Fibroblast of upper back skin (primary cell): ENCODE measurements at places on chromosomes 11 and 22.

DNA sequence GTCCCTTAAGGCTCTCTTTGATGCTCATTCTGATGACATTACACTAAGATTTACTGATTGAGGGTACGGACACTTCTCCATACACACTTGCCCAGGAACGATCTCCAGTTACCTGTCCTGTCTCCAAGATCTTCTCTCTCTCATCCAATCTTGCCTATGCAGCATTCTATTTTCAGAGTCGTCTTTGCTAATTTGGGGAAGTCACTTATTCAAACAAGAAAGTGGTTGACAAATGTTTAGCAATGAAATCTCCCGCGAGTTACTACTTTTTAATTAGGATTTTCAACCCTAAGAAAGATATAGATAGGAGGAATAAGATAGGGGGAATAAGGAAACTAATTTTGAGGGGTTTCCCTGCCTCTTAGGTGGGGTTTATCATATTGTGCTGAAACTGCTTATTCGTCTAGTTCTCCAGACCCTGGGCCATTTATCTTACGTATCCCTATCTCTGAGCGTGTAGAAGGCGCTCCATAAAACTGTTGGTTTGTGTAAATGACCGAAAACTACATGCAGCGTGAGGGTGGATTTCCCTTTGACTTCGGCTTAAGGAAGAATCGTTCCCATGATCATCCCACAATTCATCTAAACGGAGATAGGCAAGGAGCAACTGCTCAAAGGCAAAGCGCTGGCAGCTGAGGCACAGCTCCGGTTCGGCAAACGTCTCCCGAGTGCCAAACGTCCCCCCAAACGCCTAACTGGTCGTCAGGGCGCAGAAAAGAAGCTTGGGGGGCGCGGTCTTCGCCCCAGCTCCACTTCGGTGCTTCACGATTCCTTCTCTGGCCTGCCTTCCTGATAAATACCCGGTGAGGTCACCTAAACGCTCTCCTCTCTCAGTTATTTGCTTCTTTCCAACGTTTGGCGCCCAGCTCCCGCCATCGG lies 804 bp downstream of the APIP start:
- peak; percentile 16 for DNase-seq

DNA sequence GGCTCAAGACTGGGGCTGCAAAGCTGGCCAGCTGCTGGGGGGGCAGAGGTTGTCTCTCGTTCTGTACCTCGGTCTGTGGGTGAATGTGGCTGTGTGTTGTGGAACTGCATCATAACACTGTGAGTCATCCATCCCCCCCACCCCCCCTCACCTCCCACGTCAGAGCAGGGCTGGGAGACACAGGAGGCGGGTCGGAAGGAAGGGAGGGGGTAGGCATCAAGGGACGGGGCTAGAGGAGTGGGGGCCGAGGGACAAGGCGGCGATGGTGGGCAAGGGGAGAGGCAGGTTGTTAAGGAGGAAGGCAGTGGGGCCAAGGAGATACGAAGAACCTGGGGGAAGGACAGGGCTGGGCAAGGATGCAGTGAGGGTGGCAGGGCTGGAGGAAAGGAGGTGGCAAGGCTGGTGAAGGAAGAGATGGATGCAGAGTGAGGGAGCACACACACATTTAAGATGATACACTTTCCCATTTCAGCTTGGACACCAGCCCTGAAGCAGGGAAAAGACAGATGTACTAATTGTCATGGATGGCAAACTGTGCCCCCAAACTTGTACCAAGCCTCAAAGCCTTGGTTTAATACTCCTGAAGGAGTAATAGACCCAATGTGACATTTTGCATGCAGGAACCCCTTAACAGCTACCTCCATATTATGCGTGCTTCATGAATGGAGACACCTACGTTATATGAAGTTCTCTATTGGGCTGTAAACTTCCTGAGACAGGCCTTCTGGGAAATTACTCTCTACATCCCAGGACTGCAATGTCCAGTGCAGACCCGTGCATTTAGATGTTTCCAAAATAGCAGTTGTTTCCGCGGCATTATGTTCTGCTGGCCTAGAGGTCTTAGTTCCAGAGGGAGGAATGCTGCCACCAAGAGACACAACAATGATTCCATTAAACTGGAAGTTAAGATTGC lies at the start of gene YPEL4:
Gene YPEL4 (minus strand): TSS at position 87 of the 913 bp plus-strand sequence. CDS start 2,805 bp downstream, outside the sequence.
- peak; percentile 85 for DNase-seq

GRCh38 chr22:35215993-35216392 lies 41.3 kb upstream of the HMGXB4 start:
- no peak for DNase-seq

DNA sequence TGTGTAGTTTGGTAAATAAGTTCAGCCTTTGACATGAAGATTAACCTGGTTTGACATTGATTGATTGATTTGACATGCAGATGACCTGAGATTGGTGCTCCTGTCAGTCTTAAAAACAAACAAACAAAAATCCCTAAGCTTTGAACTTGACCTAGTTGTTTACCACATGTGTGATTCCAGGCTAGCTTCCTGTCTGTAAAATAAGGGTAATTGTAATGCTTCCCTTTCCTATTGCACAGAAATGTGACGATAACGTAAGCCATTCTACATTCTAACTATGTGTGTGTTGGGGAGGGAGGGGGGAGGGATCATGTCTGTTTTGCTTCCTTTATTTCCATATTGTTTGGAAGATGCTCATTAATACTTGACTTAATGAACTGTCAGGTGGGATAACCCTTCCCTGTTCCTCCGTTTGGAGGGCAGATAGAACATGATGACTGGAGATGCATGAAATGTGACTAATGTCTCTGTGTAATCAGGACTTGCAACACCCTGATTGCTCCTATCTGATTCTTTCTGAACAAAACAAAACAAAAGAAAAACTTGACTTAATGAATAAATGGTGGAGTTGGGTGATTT lies 106.1 kb upstream of the CLMP start:
- peak; percentile 40 for DNase-seq

DNA sequence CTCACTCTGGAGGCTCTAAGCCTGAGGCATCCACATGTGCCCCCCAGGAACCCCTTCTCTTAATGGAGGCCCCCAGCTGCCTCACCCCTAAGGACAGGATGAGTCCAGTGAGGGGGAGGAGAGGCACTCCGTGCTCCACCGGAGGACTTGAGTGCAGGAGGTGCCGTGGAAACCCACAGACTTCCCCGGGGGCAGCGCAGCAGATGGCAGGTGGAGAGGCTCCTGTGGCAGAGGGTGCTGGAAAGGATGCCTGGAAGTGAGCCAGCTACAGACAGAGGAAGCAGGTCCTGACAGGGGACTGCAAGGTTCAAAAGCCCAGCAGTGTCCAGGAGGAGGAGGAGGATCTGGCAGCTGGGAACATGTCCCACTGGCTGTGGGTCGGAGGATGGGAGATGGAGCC lies 1384.0 kb downstream of the TBC1D22A start:
- no peak for DNase-seq

GRCh38 chr11:100689141-100689540 lies 2.1 kb downstream of the ARHGAP42 start:
- DNase-seq, result no peak

- no peak for DNase-seq
These were observed 92.0 kb downstream of the JRKL start for GRCh38 chr11:96481771-96482170.

DNA sequence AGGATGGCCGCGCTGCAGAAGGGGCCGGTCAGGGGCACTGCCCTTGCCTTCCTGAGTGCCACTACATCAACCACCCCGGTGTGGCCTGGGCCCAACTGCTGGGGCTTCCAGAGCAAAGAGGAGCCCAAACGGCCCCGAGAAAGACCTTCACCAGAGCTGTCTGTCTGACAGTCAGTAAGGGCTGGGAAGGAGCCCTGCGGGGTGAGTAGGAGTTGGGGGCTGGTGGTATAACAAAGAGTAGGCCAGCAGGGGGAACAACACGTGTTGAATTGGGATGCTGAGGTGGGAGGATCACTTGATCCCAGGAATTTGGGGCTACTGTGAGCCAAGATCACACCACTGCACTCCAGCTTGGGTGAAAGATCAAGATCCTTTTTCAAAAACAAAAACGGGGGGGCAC lies 3.9 kb downstream of the GSTT4 start:
- no peak for DNase-seq

DNA sequence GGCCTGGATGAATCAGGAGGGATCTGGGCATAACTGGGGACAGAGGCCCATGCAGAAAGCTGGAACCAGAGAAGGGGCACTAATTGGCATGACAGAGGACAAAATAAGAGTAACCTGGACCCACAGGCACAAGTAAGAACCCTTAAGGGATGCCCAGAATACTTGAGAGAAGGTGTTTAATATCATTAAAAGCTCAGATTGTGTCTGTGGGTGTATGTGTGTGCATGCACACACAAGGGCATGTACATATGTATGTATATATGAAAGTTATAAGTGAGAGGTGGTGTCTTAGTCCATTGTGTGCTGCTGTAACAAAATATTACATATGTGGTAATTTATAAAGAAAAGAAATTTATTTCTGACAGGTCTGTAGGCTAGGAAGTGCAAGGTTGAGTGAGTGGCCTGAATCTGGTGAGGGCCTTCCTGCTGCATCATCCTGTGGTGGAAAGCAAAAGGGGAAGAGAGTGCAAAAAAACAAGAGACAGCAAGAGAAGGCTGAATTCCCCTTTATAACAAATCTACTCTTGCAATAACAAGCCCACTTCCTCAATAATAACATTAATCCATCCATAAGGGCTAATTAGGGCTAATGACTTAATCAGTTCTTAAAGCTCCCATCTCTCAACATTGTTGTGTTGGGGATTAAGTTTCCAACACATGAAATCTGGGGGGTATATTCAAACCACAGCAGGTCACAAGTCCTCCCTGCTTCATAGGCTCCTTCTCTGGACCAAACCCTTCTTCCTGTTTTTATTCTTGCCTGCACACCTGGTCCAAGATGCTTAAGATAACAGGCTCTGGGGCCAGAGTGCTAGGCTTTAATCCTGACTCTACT lies 68.3 kb upstream of the POU2AF2 start:
- no peak for DNase-seq

- DNase-seq, result no peak
These were observed 2.3 kb downstream of the IGF2 start for GRCh38 chr11:2136952-2137201.
